Right cardiac atrium (tissue), 5 donors: ENCODE measurements at places on chromosomes 6 and 20. TPM values are rescaled to one million over a fixed set of nuclear protein-coding genes. Genes with fewer than 3 reads are reported as not detected.

DNA sequence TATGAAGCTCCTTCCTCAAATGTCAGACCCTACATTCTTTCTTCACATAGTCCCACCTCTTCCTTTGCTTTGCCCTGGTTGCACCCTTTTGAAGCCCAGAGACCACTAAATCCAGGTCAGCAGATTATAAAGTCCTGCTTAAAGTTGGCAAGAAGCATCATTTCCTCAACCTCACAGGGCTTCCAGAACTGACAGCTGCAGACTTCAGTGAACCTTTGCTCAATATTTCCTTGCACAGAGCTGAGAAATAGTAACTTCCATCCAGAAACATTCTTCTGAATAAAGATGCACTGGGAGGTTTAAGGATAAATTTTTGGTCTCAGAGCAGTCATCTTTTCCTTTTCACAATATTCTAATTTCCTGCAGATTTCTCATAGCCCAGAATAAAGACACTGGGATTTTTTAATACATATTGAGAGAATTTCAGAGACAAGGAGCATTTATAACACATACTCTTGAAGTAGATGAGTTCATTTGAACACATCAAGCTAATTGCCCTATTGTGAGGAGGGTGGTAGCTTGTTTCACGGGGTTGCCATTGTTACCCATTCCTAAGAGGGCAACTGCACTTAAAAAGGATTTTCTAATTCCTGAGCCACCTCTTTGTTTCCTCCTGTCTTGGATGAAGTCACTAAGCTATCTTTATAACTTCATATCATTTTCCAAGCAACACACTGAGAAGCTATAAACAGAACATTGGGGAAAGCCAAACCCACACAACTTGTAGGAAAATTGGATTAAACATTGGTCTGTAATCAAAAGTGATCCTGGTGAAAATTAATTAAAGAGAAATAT lies 150.2 kb upstream of the PLN start:
- DNase-seq, result no peak

- DNase-seq, result no peak
Measured at GRCh38 chr20:13426870-13427269, 205.8 kb downstream of the ISM1 start.

DNA sequence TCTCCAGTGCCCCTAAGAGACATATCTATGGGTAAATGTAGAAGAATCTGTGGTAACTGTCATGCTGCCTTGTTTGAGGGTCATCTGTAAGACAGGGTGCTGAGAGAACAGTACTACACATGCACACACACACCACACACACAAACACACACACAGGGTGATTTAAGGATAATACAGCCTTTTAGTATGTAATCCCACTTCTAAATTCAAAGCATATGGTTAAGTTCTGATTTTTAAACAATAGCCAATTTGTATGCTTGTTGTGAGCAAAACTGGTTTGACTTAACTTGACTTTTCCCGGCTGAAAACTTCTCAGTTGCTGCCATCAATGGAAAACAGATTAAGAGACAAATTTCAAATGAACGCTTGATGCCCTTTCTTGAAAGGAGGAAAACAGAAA lies 241.8 kb downstream of the ADGRG6 start:
- no peak for DNase-seq

DNA sequence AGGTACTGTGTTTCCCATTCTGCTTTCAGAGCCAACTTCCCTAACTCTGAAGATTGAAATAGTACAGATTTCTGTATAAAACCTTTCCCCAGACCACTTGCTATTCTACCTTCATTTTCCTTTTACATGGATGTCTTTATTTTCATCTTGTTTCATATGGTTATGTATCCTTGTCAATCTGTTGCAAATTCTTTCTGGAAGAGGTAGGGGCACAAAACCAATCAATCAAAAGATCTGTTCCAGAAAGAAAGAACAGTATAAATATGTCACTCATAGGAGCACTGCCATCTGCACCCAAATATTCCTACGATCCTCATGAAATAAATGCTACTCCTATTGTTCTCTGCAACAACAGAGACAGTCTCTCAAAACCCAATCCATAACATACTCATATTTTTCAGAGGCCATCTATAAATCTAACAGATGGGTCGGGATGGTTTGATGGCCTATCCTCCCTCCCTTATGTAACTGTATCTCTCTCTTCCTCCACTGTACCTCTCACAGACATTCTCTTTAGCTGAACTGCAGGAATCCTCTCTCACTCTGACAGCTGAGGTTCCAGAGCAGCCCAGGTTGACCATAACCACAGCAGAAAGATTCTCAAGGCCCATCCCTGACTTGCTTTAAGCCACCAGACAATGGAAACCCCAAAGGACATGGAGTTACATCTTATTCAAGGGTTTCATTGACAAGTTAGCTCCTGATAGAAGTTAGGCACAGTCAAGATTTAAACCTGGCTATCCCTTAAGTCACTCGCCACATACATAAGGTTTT lies 112.8 kb downstream of the ZMYND8 start:
- no peak for DNase-seq

- DNase-seq, result no peak
Measured at GRCh38 chr6:131687022-131687421, 14.2 kb downstream of the OR2A4 start.

- no peak for DNase-seq
Measured at GRCh38 chr6:69019832-69020231, 384.8 kb downstream of the ADGRB3 start.

DNA sequence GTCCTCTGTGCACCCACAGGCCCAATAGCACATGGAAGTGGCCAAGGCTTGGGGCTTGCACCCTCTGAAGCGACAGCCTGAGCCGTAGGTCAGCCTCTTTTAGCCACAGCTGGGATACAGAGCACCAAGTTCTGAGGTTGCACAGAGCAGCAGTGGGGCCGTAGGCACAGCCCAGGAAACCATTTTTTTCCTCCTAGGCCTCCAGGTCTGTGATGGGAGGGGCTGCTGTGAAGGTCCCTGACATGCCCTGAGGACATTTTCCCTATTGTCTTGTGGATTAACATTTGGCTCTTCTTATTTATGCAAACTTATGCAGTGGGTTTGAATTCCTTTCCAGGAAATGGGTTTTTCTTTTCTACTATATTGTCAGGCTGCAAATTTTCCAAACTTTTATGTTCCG lies 878.7 kb upstream of the MAN1A1 start:
- DNase-seq, result peak; percentile 3

- DNase-seq, result no peak
Measured at GRCh38 chr6:5045416-5045815, 39.7 kb upstream of the PPP1R3G start.

- no peak for DNase-seq
Measured at GRCh38 chr20:51493346-51493791, 49.1 kb downstream of the NFATC2 start.

DNA sequence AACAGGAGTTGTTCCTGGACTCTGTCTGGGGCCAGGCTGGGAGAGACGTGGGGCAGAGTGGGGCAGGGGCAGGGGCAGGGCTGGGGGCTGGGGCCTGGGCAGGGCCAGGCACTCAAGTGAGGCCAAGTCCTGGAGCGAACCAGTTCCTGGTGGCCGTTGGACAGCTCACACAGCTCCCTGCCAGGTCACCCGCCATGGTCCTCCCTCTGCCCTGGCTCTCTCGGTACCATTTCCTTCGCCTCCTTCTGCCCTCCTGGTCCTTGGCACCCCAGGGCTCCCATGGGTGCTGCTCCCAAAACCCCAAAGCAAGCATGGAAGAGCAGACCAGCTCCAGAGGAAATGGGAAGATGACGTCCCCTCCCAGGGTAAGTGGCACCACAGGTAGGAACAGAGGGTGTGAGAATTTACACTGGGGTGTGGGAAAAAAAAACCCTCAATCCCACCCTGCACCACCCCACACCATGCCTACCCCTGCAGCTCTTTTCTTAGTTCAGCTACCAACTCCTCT lies at the start of gene MCCD1:
MCCD1 (plus strand) TSS at position 142 of the 508 bp plus-strand sequence; CDS start at position 195, 53 bp downstream.
- DNase-seq, result no peak

- no peak for DNase-seq
Measured at GRCh38 chr6:158376631-158377081, 64.4 kb downstream of the TULP4 start.

DNA sequence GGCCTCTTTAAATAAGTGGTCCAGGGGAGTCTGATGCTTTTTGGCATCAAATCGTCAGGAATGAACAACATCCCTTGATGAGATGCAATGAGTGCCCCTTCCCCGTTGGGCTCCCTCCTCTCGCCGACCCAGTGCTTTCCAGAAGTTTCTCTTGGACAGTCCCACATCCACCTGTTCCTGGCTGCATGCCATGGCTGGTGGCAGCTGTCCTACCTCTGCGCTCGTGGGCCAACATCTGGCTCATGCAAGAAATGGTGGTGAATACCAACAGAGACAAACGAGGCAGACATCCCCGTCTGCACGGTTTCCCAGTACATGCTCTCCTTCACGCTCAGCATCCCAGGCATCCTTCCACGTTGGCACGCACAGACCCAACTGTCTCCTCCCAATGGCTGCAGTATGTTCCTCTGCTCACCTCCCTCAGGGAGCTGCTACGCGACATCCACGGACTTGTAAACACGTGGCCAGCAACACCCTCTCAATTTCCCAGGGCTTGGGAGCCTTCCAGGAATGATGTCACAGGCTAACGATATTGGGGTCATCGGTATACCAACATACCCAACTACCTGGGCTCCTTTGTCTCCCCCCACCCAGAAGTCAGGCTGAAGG lies 37.5 kb downstream of the PPP1R3G start:
- no peak for DNase-seq

DNA sequence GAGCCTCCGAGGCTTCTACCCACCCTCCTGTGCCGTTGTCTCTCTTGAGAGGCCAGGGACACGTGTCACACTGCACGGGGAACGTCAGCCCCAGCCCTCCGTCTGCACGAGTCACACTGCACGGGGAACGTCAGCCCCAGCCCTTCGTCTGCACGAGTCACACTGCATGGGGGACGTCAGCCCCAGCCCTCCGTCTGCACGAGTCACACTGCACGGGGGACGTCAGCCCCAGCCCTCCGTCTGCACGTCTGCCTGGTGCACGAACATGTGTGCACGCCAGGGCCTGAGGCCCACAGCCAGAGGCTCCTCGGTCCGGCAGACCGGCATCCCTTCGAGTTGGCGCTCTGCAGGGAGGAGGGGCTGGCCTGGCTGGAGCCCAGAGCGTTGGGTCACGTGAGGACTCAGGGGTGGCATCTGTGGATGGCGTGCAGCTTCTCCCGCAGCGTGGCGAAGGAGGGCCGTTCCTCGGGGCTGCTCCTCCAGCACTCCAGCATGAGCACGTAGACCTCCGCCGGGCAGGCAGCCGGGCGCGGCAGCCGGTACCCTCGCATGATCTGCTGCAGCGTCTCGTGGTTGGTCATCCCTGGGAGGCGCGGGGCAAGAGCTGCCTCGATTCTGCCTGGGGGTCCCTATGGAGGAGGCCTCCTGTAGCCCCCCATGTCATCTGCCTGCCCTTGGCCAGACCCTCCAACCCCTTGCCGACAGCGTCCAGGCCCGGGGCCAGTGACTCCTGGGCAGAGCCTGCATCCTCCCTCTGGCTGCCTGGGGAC lies 3.4 kb upstream of the PTK6 start:
- DNase-seq, result no peak

DNA sequence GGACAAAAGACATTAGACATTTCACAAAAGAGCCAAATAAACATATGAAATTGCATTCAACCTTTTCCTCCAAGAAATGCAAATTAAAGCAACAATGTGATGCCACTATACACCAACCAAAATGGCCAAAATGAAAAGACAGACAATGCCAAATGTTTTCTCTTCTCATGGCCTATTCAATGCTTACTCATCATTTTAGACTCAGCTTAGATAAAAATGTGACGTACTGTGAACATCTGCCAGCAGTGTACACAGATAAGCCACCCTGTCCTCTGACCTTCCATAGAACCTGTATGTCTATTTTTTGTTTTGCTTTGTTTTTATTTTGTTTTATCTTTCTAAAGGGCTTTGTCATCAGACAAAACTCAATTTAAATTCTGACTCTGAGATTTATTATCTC lies 385.2 kb downstream of the FRK start:
- no peak for DNase-seq

- no peak for DNase-seq
Measured at GRCh38 chr20:12207875-12208274, 290.2 kb downstream of the BTBD3 start.

GRCh38 chr6:44920952-44921491 lies 407.1 kb upstream of the RUNX2 start:
- no peak for DNase-seq

DNA sequence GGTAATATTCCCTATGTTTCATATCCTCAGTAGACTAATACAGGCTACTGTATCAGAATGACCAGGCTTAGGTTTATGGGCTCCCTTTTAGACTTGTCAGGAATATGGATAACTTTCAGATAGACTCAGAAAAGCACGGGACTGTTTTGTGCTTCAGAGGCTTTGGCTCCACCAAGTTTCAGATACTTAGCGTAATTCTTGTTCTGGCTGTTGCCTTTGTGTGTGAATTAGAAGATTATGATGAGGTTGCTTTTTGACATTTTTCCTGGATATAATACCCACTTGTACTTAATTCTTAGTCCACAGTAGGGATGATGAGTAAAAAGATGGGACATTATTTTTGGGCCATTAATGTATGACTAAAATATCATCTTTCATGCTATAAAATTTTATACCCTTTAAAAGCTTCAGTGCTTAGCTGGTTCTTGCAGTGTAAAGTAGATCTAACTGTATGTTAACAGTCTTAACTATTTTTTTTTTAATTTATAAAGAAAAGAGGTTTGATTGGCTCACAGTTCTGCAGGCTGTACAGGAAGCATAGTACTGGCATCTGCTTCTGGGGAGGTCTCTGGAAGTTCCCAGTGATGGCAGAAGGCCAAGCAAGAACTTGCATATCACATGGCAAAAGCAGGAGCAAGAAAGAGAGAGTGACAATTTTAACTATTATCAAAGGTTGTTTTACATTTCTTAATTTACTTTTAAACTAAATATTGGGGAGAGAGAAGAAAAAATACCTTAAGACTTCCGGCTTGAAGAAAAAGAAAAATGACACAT lies 120.7 kb downstream of the ZFAND3 start:
- DNase-seq, result peak; percentile 70

GRCh38 chr20:46277602-46278001 lies 30.7 kb downstream of the CDH22 start:
- no peak for DNase-seq

- no peak for DNase-seq
Measured at GRCh38 chr20:53444401-53445149, 149.1 kb downstream of the ZNF217 start.

Gene FAM209B
- total RNA-seq, result not detected

Gene CDSN
- 0.14 TPM for total RNA-seq

Gene APCDD1L
- 4.3 TPM for total RNA-seq

Gene PLN
- 654 TPM for total RNA-seq

Gene THBD
- 19.5 TPM for total RNA-seq

Gene BCKDHB
- total RNA-seq, result 23.9 TPM

Gene ERMARD
- 10.3 TPM for total RNA-seq

Gene CST2
- not detected for total RNA-seq

Gene SMLR1
- total RNA-seq, result not detected

Gene DEFB124
- not detected for total RNA-seq
